ENCODE measurements at places on chromosomes 6 and 20.

DNA sequence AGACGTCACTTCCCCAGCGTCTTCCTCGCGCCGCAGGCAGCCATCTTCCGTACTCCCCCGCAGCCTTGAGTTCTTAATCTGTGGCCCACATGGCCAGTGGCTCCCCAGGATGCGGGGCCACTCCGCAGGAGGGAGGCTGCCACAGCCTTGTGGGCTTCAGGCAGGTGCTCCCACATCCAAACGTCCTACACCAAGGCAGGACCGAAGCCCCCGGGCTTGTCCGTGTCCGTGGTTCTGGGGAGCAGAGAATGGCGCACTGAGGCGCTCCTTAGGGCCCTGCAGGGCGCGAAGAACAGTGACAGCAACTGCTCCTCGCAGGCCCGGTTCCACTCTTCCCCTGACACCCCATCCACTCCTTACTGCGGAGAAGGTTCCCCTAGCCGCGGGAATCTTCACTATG, 755.8 kb downstream of the PRIM2 start:
- no peak for DNase-seq

GRCh38 chr6:32194825-32195651, 2.6 kb upstream of the GPSM3 start:
- peak; percentile 81 for DNase-seq

GRCh38 chr20:63074182-63074581, 67.4 kb upstream of the BHLHE23 start:
- no peak for DNase-seq

DNA sequence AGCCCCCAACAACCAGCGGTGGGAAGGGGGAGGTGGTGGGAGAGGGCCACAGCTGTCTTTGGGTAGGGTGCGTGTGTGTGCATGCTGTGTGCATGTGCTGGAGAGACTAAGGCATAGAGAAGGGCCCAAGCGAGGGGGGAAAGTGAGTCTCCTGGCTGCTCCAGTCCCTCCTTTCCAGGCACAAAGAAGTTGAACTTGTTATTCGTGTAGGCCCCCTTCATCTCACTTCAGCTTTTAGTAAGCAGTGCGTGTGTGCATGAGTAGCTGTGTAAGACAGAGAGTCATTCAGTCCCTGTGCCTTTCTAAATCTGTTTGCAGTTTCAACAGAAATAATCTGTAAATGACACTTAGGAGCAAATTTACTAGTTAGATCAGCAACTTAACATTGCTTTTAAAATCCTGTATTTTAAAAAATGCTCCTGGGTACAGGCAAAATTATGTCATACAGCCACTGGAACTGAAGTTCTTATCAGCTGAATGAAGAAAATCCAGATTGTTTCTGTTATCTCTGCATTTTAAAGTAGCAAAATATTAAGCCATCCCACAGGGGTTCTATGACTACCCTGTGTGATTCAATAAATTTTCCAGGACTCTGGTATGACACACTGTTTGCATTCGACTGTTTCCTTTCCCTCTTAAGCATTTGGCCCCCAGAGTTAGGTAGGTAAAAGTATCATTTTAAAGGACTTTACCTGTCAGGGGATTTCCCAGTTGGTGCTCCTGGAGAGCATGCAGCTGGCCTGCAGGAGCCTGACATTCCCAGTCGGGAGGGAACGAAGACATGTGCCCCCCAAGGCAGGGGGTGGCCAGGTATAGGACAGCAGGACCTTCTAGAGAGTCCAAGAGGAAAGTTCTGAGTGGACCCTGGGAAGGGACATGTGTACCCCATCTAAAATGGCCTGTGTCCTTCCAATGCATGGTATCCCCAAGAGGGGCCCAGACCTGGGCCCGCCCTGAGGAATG, 39.0 kb downstream of the MTRES1 start:
- DNase-seq, result no peak

- DNase-seq, result peak; percentile 51
Observed at GRCh38 chr6:89675949-89676748, 37.6 kb upstream of the LYRM2 start.

- DNase-seq, result no peak
Observed at GRCh38 chr6:132443206-132443605, 41.9 kb upstream of the MOXD1 start.

GRCh38 chr20:39549733-39550132, 587.6 kb downstream of the DHX35 start:
- DNase-seq, result no peak
